SK-N-SH treated with all-trans-retinoic acid at 6 μM for 48 hours (cell line): ENCODE measurements at places on chromosomes 13 and 19.

GRCh38 chr13:33865945-33866344 is 48.0 kb downstream of the RFC3 start:
- ATAC-seq, result no peak

- no peak for ATAC-seq
Measured at GRCh38 chr19:19866611-19867248, 1.0 kb downstream of the ZNF253 start.

DNA sequence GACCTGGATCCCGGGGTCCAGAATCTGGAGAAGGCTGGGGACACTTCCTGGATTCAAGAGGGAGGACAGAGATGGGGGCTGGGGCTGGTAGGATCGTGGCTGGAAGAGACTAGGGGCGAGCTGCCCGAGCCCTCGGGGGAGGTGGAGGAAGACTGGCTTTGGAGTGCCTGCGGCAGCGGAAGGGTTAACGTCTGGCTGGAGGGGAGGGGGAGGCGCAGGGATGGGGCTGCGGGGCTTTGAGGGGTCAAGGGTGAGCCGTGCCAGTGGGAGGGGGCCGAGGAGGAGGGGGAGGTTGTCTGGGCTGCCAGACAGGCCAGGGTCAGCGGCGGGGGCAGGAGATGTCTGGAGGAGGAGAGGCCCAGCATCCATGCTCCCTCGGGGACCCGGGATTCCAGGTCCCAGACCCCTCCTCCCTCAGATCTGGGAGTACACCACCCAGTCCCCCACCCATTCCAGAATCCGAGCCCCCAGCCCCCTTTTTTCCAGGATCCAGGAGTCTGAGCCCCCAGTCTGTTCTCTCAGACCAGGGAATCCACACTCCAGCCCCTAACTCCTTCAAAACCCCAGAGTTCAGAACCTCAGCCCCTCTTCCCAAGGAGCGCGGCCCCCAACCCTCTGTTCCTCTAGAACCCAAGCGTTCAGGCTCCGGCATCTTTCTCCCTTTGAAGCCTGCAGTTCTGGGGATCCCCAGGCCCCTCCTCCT is 3.2 kb upstream of the SPACA6 start:
- peak; percentile 6 for ATAC-seq

DNA sequence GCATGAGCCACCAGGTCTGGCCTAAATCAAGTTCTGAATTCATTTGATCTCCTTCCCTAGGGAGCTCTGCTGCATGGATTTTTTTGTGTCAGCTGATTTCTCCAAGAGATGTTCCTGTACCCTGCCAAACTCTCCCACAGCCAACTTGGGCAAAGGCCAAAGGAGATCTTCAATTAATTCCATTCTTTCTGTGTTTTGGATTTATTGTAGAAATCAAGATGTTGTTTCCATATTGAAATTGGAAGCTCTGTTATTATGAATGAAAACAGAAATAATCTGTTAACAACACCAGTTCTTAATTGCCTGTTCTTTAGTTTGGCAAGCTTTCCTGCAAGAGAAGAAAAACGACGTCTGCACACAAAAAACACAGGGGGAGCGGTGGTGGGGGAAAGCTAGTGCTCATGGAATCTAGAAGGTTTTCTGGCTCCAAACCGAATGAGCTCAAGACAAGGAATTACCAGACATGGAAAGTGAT is 86.5 kb upstream of the ABCC4 start:
- ATAC-seq, result peak; percentile 79

DNA sequence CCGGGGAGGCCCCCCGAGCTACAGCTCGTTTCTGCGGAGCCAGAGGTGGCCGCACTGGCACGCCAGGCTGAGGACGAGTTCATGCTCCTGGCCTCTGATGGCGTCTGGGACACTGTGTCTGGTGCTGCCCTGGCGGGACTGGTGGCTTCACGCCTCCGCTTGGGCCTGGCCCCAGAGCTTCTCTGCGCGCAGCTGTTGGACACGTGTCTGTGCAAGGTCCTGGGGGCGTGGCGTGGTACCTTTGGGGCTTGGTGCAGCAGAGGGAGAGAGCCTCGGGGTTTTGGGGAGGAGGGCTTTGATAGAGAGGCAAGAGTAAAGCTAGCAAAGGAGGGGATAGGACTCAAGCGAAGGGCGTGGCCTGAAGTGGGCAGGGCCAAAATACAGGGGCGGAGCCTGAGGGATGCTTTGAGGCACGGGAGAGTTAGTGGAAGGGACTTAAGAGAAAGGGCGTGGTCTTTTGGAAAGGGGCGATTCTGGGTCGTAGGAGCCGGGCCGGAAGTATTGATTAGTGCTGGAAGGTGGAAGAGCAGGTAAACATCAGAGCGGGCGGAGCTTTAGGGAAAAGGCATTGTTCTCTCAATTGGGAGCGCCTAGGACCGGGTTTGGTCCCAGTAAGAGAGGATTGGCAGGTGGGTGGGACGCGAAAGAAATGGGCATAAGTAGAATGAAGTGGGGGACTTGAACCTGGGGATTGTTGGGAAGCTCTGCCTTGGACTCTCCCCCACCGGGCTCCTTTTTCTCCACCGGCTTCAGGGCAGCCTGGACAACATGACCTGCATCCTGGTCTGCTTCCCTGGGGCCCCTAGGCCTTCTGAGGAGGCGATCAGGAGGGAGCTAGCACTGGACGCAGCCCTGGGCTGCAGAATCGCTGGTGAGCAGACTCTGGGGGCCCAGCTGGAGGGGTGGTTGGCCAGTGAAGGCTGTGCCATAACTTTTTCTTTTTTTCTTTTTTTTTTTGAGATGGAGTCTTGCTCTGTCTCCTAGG is 1.2 kb downstream of the PPM1N start:
- peak; percentile 45 for ATAC-seq

DNA sequence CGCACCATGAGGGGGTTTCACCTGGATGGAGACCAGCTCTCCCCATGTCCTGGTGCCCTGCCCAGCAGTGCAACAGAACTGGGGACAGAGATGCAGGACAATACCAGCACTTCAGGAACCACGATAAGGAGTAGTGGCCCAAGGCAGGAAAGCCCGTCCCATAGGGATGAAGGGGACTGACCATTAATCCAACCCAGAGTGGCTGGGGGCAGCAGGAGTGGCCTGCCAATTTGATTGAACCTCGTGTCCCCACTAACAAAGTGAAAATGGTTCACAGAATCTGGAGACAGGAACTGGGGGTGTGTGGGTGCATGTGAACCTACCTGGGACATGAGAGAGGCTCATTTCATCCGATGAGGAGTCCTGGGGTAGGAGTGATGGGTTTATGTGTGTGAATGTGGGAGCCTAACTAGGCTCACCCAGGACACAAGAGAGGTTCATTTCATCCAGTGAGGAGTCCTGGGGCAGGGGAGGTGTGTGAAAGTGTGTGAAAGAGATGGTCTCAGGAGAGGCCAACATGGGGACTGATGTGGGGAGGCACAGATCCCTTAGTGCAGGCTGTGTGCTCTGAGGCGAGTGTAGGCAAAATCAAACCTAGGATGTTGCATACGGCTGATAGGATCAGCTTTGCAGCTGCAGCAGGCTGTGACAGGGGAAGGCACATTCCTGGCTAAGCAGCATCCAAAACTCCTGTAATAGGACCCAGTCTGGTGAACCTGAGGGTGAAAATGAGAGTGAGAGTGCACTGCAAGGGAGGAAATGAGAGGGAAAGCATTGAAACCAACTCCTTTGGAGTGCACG is 98.2 kb downstream of the ZNF429 start:
- peak; percentile 74 for ATAC-seq

GRCh38 chr19:49487277-49488045 is at the start of gene RPL13A:
Gene RPL13A (plus strand): TSS chr19:49487608. CDS start chr19:49487630, 22 bp downstream.
- ATAC-seq, result peak; percentile 95

DNA sequence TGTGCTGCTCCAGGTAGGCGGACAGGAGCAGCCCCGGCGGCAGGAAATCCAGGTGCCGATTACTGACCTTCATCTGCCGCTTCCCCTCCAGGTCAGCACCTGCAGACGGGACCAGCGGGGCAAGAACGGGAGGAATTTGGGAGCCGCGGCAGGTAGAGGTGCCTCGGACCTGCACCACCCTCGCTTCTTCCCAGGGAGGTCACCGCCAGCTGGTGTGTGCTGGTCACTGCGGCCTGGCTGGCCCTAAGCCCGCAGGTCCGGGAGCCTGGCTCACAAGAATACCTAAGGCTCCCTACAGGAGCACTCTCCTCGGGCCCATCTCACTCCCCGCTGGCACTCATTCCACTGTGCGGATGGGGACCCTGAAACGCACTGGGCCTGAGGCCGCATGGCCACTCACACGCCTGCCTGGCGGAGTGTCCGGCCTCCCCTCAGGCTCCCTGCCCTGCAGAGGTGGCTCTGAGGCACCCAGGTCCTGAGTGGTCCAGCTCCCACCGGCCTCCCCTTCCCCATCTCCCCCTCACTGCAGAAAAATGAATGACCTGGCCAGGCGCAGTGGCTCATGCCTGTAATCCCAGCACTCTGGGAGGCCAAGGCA is 4.3 kb downstream of the RNU6-9 start:
- no peak for ATAC-seq

DNA sequence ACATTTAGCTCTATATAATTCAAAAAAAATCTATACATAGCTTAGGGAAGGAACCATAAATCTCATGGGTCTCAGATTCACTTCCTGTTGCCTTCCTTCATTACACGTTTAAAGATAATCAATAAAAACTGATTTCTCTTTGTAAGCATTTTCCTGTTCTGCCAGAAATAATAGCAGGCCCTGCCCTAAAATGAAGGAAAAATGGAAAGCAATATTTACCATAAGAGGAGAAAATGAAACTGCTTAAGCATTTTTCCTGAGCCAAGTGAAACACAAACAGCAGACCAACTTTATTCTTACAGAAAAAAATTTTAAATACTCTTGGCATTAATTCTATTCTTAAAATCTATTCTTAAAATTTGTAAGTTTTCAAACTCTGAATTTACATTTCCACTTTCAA is 4.0 kb downstream of the LHFPL6 start:
- no peak for ATAC-seq

DNA sequence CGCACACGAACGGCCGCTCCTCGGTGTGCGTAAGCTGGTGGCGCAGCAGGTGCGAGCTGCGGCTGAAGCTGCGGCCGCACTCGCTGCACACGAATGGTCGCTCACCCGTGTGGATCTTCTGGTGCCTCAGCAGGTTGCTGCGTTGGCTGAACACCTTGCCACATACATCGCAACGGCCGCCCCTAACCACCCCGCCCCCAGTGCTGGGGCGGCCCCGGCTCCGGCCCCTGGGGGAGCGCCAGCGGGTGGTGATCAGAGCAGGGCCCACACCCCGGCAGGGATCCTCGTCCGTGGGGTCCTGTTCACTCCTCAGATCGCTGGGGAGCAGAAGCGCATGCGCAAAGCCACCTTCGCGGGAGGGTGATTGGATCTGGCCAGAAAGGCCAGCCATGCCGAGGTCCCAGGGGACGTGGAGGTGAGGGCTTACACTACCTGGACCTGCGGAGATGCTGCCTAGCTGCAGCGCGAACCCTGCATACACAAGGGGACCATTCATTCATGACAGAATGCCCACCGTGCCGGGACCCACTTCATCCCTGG is 4.7 kb upstream of the UBE2M start:
- no peak for ATAC-seq

GRCh38 chr19:20367811-20368294 is 197.7 kb downstream of the ZNF737 start:
- ATAC-seq, result no peak

GRCh38 chr19:35529241-35530218 is 1.4 kb upstream of the SBSN start:
- no peak for ATAC-seq

GRCh38 chr13:113489171-113489548 is 1.4 kb downstream of the DCUN1D2 start:
- ATAC-seq, result no peak

DNA sequence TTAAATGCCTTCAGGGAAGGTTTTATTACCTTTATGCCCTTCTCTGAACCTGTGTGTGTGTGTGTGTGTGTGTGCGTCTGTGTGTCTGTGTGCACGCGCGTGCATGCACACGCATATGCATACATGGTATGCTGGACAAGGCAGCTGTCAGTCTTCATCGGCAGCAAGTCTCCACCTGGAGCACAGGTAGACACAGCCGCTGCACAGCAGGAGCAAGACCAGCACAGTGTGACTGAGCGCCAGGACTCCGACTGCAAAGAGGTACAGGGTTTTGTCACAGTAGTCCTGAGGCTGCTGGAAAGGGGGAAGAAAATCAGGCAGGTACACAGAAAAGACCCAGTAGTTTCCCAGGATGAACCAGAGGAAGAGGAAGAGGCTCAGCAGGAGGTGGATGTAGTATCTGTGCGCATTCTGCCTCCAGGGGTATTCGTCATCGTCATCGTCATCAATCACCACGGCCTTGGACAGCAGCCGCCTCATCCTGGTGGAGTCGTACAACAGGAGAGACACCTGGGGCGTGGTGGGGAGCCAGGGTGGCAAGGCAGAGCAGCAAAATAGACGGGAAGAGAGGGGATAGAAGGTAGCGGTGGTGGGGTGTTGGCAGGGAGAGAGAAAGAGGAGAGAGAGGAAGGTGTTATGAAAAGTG is 12.8 kb upstream of the DHRS12 start:
- no peak for ATAC-seq

- ATAC-seq, result no peak
Measured at GRCh38 chr19:13932911-13933393, 5.3 kb downstream of the PODNL1 start.

DNA sequence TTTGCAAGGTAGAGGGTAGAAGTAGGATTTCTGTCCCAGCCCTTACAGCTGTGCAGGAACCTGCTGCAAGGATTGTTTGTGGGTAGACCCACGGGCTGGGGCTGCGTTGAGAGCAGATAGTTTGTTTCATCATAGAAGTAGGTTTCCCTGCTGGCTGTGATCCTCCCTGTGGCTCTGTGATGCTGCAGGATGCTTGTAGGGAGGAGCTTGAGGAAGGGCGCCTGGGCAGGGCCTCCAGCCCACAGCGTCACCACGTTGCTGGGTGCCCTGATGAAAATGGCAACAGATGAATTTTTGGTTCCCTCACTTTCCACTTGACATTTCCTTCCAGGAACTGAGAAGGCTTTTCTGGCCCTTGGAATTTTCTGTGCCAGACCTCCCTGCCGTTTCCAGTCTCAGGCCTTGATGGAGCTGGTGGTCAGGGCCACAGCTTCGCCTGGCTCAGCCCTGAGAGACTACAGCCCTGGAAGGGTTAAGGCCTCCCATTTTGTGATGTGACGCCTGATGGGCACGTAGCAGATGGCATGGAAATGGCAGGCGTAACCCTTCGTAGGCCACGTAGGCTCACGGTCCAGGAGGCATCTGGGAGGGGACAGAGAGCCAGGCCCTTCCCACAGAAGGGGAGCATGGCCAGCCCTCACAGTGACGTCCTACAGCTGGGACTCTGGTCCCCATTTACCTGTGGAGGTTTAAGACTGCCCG is 42.2 kb downstream of the GATAD2A start:
- ATAC-seq, result no peak

GRCh38 chr13:96450326-96451020 is 360.6 kb downstream of the HS6ST3 start:
- no peak for ATAC-seq

- ATAC-seq, result no peak
Measured at GRCh38 chr19:7366701-7367420, 18.1 kb downstream of the ARHGEF18 start.

DNA sequence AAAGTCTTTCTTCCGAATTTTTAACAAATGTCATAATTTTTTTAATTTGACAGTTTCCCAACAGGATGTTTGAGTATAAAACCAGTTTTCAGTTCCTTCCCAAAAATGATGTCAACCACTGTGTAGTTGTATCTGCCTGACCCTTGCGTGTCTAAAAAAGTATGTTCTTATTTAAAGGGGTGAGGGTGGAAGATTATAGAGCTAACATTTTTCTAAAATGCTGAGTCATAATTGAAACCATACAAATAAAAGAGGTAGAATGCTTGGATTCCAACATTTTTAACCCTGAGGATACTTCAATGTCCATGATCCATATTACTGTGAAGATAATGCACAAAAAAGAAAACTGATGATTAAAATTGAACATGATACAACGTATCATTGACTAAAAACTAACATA is 1388.8 kb downstream of the UQCRFS1 start:
- ATAC-seq, result no peak

GRCh38 chr13:46101484-46102254 is 3.2 kb downstream of the CPB2 start:
- no peak for ATAC-seq

GRCh38 chr13:102701331-102701730 is 6.5 kb upstream of the METTL21C start:
- no peak for ATAC-seq
